Fibroblast of skin of left quadriceps (primary cell): ENCODE measurements at places on chromosomes 2 and 18.

GRCh38 chr2:96342085-96342484 lies 6.5 kb downstream of the NCAPH start:
- DNase-seq, result no peak

- DNase-seq, result no peak
These were observed 169.3 kb downstream of the SATB2 start for GRCh38 chr2:199288424-199288823.

GRCh38 chr2:20925265-20925889 lies 102.5 kb upstream of the LDAH start:
- DNase-seq, result no peak

GRCh38 chr2:215743066-215743465 lies 270.3 kb downstream of the MREG start:
- no peak for DNase-seq

DNA sequence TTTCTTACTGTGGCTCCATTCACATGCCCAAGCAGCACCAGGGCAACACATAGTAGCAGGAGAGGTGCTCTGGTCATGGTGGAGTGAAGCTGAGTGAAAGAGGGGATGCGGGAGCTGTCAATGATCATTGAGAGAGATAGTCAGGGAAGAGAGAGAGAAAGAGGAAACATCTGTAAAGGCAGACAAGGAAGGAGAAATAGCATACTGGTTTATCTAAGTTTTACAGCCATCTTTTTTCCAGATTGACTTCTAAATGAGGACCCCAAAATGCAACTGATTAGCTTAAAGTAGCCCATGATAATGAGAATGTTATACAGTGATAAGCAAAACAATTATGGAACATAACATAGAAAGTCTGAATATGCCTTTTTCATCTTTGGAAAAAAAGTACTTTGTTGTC lies at the start of gene C2orf66:
TSS of gene C2orf66 (minus strand) at position 96 of the 400 bp plus-strand sequence. CDS start at position 77, 19 bp downstream.
- no peak for DNase-seq

GRCh38 chr18:7062236-7062635 lies 55.4 kb downstream of the LAMA1 start:
- DNase-seq, result no peak

GRCh38 chr2:60531701-60532133 lies 21.7 kb downstream of the BCL11A start:
- DNase-seq, result no peak

- DNase-seq, result no peak
These were observed 15.2 kb downstream of the BCL2L11 start for GRCh38 chr2:111135910-111136297.

GRCh38 chr2:149679286-149679685 lies 91.7 kb upstream of the MMADHC start:
- DNase-seq, result peak; percentile 55

DNA sequence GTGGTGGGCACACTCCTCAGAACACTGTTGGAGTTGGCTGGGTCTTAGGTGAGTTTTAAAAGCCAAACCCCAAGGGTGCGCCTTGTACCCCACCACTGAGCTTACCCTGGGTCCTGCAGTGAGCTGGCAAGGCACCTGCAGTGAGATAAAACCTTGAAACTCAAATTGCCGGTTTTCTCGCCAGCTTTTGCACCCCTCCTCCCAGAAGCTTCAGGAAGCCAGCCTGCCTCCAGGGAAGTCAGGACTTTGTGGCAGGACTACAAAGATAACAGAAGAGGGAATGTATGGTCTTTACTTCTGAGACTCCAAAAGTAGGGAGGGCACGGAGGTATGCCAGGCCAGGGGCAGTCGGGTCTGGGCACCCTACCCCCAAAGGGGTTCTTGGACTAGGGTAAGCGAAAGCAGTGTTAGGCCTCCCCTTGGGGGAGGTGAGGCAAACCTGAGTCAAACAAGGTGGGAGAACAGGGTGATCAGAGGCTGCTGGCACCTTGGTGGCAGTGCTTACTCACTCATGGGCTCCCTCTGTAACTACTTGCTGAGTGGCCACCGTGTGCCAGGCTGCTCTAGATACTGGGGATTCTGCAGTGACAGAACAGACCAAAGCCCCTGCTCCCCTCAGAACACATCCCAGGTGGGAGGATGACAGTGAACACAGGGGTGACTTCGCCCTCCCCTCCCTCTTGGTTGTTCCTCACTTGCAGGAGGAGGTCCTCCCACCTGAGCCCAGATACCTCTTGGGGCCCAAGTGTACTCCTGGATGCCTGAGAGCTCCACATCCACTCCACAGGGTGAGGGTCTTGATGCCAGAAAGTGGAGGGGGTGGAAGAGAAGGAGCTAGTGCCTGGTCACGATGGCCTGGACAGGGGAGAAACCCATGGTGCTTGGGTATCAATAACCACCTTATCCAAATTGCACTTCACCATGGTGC lies 69.3 kb upstream of the RGPD5 start:
- DNase-seq, result no peak

DNA sequence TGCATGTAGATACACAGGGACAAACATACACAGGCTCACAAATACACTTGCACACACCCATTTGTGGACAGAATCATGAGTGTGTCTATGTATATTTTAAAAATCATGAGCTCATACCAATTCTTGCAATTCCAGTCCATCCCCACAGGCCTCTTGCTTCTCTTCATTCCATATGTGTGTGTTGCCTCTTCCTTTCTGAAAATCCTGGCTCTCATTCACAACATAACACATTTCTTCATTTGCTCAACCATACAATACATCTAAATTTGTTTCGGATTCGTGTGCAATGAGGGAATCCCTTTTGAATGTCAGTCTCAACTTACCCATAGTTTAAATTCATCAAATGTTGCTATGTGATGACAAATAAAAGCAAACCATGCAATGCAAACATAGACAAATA lies 51.4 kb downstream of the GNAL start:
- no peak for DNase-seq

DNA sequence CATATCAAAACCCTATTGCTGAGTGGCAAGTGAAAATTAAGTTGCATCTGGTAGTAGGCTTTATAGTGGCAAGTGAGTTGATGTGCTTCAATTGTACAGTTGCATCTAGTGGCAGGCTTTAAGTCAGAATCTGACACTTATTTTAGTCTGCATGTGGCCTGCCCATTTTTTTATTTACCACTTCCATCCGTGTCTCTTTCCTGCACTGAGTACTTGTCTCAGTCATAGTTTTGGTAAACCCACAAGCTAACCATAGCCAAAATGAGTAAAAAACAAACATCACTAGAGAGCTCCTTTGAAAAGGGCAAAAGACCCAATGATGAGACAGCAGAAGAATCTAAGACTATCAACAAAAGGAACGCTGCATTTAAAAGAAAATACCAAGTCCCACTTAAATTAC lies 96.0 kb upstream of the CRACDL start:
- no peak for DNase-seq

- no peak for DNase-seq
These were observed 68.5 kb upstream of the NFU1 start for GRCh38 chr2:69505710-69506109.

DNA sequence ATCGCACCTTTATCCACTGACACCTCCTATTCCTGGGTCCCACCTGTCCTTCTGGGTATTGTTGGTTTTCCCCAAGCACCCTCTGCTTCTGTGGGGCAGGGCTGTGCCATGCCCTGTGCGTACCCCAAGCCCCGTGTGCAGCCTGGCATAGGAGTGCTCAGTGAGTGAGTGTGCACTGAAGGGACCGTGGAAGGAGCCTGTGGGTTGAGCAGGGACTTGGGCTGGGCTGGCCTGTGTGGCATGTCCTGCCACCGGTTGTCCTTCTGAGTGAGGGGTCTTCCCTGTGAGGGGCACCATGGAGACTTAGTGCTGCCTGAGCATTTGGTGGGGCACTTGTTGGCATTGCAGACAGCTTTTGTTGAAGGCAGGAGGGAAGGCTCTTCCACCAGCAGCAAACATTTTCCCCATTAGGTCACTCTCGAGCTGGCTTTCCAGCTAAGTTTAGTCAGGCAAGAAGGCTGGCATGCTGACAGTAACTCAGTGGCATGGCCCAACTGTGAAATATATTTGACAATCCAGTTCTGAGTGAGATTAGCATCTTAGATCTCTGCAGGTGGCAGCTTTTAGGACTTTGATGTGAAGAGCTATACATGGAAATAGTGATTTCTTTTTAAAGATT lies 64.7 kb downstream of the LPIN1 start:
- no peak for DNase-seq
